Brain pericyte (primary cell): ENCODE measurements at places on chromosomes 11 and 22.

DNA sequence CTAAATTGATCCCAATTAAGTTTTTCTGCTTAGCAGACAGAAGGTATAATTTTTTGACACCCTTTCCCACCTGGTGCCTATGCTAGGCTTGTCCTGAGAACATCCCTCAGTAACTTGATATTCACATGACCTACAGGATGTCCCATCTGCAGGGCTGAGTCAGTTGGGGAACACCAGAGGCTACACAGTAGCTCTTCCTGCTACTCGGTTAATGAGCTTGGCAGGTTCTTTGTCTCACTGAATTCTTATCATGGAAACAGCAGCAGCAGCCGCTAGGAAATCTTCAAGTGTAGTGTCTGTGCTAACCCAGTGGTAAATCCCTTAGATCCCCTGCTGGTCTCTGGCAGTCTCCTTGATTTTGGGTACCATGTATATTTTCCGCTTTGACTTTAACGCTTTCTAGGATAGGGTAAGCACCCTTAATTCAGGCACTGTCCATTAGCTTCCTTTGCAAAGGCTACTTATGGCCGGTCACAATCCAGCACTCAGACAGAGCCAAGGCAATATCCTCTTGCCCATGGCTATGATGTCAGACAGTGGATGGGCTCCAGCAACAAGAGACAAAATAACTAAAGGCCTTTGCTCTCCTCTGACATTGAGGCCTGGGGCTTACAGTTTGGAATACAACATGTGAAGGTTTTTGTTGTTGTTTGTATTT lies 8.5 kb downstream of the MRPL16 start:
- DNase-seq: no peak

- DNase-seq: no peak
Observed at GRCh38 chr11:6674862-6675261, 8.3 kb downstream of the MRPL17 start.

- no peak for DNase-seq
Observed at GRCh38 chr11:117490911-117491310, 163.3 kb downstream of the CEP164 start.

GRCh38 chr22:29427176-29427760 lies 11.1 kb upstream of the RFPL1 start:
- no peak for DNase-seq

DNA sequence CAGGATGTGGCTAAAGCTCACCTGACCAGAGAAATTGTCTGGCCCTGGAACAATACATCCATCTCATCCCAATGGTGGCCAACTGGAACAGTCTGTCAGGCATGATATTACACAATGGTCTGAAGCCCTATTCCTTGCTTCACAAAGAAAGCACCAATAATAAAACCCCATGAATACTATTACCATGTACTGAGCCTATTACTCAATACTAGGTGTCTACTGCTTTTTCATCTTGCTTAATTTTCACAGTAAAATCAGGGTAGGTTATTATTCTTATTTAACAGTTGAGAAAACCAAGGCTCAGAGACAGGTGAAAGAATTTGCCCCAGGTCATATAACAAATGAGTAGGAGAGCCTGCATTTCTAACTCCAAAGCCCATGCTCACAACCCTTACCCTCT lies 68.9 kb upstream of the CAPRIN1 start:
- DNase-seq: no peak

DNA sequence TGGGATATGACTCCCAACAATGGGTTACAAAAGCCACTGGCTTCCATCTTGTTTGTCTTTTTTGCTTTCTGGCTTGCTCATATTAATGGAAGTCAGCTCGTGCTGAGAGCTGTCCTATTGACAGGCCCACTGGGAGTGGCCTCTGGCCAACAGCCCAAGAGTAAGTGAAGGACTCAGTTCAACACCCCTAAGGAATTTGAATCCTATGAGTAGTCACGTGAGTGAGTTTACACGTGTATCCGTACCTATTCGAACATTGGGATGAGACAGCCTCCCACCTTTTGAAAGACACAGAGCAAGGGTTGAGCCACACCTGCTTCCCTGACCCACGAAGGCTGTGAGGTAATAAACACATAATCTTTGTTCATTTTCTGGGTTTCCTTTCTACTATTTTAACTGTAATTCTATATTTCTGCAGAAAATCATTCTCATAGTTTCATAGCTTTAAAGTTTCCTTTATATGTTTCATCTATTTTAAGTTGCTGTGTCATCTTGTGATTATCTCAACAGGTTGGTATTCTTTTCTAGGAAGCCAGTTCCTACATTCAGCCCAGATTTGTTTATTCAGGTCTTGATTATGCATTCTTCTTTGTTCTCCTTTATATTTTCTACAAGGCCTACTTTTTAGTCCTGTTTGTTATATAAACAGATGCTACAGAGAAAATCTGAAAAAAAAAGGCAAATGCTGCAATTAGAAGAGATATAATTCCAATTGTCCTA lies 802.3 kb downstream of the CNTN5 start:
- no peak for DNase-seq
